Nucleus accumbens (tissue), 56 donors: ENCODE measurements at places on chromosomes 7 and 10.

DNA sequence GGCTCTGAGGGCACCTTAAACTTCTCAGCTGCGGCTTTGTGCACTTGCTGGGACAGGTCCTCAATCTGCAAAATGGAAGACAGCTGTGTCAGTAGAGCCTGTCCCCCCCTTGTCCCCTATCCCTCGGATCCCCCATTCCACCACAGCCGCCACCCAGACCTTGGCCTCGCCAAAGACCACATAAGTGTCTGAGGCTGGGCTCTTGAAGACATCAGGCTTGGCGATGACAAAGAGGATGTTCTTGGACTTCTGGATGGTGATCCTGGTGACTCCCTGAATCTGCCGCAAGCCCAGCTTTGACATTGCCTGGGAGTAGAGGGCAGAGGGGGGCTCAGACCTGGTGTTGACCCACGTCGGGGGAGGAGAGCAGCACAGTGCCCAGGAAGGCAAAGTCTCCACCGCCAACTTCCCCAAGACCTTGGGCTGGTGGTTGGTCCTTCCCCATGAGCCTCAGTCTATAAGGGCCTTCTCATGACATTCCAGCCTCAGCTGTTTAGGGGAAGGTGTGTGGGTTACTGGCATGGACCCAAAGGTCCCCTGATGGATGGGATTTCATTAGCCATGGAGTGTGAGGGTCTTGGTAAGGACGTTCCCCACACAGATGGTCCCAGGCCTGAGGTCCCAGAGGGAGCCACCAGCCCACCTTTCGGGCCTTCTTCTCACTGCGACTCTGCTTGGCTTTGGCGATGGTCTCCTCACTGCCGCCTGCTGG, 7.7 kb downstream of the NACAD start:
- no peak for DNase-seq

DNA sequence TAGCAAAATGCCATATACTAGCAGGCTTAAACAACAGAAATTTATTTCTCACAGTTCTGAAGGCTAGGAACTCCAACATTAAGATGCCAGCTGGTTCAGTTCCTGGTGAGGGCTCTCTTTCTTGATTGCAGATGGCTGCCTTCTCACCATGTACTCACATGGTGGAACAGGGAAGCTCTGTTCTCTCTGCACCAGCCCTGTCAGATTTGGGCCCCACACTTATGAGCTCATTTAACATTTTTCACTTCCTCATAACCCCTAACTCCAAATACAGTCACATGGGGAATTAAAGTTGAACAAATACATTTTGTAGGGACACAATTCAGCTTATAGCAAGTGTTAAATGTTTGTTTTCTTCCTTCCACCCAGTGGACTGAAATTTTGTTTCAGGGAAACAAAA, 218.6 kb upstream of the TAC1 start:
- DNase-seq, result no peak

GRCh38 chr7:106462365-106462859, 177.6 kb upstream of the NAMPT start:
- DNase-seq, result no peak

GRCh38 chr7:78448911-78449310, 650.3 kb downstream of the PHTF2 start:
- no peak for DNase-seq

GRCh38 chr10:130363899-130364445, 227.8 kb downstream of the GLRX3 start:
- DNase-seq, result no peak

GRCh38 chr10:128018236-128018635, 108.0 kb downstream of the MKI67 start:
- no peak for DNase-seq

DNA sequence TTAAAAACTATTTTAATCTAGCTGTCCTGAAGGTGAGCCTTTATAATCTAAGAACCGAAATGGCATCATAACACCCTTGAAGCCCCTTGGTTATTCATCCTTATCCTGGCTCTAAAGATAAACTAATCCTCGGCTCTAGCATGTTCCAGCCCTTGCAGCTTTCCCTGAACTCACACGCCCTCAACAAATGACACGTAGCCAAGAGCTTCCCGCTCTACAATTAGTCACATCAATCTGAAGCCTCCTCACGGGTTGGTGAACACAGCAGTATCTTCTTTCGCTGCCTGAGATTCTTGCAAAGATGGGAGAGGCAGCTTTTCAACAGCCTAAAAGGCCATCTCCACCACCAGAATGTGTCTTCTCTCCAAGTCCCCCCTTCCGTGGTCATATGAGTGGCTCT, 4.1 kb downstream of the FRMD4A start:
- DNase-seq, result no peak

GRCh38 chr7:610531-611280, 91.1 kb upstream of the PDGFA start:
- DNase-seq, result no peak
